ENCODE measurements at places on chromosomes 12 and 14.

GRCh38 chr14:61139006-61139599 is 142.0 kb downstream of the TMEM30B start:
- no peak for DNase-seq

DNA sequence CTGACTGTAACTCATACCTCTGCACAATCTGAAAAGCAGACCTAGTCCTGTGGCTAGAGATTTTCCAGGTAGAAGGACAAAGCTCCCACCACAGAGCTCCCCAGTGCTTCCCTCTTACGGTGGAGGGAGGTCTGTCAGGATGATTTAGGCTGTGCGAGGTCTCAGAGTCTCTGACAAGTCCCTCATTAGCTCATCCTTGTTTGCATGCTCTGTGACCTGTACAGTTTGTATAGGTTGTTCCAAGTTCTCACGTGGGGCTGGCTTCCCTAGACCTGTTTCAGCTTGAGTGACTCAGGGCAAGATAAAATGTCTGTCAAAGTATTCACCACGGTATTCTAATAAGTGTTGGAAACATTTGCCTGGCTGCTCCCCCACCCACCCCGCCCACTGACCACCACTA is 34.8 kb downstream of the ASCL1 start:
- DNase-seq = no peak

DNA sequence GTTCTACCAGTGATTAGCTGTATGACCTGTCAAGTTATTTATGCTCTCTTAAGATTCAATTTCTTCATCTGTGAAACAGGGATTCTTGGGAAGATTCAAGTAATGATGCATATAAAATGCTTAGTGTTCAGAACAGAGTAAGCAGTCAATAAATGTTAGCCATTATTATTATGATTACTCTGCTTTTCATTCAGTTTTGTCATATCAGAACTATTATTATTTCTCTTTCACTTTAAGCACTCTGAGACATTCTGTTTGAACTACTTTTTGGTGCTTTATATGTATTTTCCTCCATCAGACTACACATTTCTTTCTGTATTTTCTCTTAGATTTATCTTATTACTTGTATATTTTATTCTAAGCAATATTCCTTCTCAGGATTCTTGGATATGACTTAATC is 81.2 kb downstream of the CFAP54 start:
- no peak for DNase-seq

GRCh38 chr12:31324116-31324844 is 1.7 kb downstream of the SINHCAF start:
- peak; percentile 57 for DNase-seq

- DNase-seq = no peak
Measured at GRCh38 chr12:55692631-55693322, 14.9 kb downstream of the ITGA7 start.

DNA sequence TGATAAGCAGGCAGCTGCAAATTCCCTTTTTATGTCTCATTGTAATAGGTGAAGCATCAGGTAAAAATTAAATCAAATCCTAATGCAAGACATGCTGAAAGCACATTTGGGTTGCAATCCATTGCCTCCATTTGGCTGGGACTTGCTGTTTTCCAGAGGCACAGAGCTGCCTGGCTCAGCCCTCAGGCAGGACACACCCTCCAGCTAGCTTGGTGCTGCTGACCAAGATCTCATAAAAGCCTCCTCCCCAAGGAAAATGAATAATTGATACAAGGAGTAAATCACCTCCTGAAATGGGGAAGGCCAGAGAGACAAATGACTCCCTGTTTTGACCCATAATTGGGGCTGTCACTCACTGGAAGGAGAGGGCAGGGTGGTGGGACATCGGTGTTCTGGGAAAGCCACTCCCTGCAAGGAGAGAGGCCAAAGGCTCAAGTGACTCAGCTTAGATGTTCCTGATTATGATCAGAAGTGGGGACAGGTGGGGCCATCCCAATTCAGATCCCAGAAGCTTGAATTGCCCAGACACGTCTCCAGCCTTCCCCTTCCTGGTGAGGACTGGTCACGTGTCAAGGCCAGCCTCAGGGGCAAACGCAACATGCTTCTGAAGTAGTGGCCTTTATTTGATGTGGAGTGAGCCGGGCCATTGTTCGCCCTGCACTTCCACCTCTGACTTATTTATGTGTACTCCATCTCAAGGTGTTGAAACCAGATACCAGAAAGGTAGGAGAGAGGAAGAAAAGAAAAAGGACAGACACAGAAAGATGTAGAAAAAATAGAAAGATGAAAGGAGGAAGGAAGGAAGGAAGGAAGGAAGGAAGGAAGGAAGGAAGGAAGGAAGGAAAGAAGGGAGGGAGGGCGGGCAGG is 773.7 kb downstream of the BCL11B start:
- no peak for DNase-seq

- peak; percentile 36 for DNase-seq
Measured at GRCh38 chr12:24853588-24853987, 95.3 kb downstream of the BCAT1 start.

- DNase-seq = no peak
Measured at GRCh38 chr12:65828711-65829339, 4.5 kb downstream of the HMGA2 start.

- no peak for DNase-seq
Measured at GRCh38 chr12:54412786-54413185, 6.3 kb downstream of the ITGA5 start.

- DNase-seq = no peak
Measured at GRCh38 chr12:99135376-99135775, 490.3 kb downstream of the APAF1 start.

DNA sequence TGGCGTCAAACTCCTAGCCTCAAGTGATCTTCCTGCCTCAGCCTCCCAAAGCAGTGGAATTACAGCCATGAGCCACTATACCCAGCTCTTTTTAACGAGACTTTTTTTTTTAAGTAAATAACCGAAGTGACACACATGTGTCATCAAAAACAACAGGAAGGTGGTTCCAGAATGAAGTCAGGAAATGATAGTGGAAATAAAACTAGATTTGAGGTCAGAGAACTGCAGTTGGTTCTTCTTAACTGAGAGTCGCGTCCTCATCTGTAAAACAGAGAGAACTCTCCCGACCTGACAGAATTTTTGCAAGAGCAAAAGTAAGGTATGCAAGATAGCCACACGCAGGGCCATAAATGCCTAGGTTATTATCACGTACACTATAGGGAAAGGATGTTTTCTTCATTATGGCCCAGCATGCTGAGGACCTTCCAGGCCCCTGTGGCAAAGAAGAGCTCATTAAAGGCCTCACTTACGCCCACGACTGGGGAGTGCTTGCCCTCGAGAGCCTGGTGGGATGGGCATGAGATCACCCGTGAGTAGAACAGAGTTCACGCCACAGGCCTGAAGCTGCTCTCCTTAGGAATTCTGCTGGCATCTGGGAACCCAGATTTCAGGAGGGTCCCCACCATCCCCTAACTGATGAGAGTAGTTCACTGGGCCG is 67.2 kb downstream of the SCARB1 start:
- DNase-seq = no peak

DNA sequence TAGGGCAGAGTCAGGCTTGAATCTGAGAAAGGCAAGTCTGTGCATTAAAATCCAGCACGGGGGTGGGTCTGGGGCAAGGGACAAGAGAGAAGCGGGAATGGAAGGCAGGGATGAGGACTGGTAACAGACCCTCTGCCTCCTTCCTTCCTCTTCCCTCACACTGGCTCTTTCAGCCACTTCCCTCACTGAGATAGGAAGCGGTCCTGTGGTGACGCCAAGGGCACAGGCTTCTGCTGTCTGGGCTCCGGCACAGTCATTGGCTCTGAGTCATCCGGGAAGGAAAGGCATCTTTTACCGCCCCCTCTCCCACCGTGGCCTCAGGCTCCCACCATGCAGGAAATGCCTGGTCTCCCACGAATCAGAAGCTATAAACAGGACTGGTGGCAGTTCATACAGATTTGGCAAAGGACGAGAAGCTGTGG is 70.2 kb downstream of the ETV6 start:
- DNase-seq = no peak

- no peak for DNase-seq
Measured at GRCh38 chr14:104467641-104468040, 111.9 kb upstream of the C14orf180 start.

All from NCI-H446 treated with DMSO at 0.1 percent for 48 hours (cell line).